Inflammatory macrophage treated with lipopolysaccharide for 1 hour (primary cell): ENCODE measurements at places on chromosomes 7 and 10.
A peak's percentile ranks its signal among the peaks of the same experiment; 100 is the strongest.

- DNase-seq, result no peak
Measured at GRCh38 chr7:134996097-134996550, 9.8 kb downstream of the AGBL3 start.

- DNase-seq, result peak; percentile 95
Measured at GRCh38 chr10:6275022-6275997, 72.6 kb downstream of the PFKFB3 start.

GRCh38 chr10:69065406-69066361 lies 22.2 kb upstream of the SRGN start:
- peak; percentile 97 for DNase-seq

DNA sequence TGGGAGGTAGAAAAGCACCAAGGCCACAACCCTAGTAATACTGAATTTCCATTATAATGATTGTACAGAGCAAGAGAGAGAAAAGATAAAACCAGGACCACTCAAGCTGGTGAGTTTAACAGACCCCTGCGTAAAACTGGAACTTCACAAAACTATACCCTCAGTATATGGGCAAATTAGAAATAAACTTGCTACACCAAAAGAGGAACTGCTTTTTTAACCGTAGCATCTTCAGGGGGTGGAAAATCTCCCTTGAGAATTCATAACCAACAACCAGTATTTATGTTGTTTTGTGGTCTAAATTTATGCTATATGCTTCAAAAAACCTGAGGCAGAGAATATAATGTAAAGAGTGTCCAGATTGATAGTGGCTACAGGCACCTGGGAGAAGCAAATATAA lies 171.2 kb downstream of the SGMS1 start:
- peak; percentile 33 for DNase-seq

GRCh38 chr7:2800931-2801688 lies 43.0 kb downstream of the GNA12 start:
- no peak for DNase-seq

DNA sequence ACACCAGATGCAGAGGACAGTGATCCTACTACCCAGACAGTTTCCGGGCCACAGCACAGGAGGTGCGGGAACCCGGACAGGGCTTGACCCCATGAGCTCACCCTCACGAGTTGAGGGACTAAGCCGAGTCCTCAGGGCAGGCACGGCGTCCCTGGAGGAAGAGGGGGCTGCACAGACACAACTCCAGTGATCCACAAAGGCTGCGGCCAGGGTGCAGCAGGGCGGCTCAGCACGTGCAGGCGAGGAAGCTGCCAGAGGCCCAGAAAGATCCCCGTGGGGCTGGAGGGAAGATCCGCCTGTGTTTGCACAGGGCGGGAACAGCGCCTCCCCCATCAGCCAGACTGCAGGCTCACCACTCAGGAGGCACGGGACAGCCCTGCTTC lies 45.9 kb upstream of the TMEM72 start:
- no peak for DNase-seq

DNA sequence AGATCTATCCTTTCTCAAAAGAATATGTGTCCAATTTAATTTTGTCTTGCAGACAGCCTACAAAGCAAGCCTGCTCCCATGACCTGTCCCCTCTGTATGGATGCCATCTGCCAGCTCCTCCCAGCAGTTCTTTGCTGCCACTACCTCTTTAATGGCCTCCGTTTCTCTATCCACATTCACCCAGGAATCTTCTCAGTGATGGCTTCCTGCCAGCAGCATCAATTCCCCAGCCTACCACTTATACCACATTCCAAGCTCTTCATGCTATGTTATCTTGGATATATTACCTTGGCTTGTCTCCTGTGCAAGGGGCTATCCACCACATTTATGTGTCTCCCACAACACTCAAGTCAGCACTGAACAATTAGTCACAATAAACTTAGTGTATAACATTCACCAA lies 133.2 kb downstream of the VPS50 start:
- no peak for DNase-seq

DNA sequence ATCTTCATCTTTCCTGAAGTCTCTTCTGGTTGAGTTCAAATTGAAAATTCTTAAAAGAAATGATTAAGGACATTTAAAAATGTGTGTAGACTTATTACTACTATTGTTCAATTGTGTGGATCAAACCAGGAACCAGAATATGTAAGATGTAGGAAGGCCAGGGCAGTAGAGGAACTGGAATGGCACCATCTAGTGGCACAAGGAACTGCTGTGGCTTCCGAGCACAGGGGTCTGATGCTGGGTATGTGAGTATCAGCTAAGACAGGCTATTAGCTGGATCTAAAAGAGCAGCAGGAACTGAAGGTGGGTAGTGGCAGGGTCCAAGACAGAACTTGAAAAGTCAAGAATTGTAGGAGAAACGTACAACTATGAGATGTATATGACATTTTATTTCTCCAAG lies 247.3 kb downstream of the SEMA3A start:
- no peak for DNase-seq

GRCh38 chr10:98078774-98079173 lies 48.4 kb upstream of the CRTAC1 start:
- no peak for DNase-seq
